NB4 (cell line): ENCODE measurements at places on chromosomes 7 and 10.

GRCh38 chr10:13439313-13440184, 89.3 kb downstream of the BEND7 start:
- no peak for DNase-seq

DNA sequence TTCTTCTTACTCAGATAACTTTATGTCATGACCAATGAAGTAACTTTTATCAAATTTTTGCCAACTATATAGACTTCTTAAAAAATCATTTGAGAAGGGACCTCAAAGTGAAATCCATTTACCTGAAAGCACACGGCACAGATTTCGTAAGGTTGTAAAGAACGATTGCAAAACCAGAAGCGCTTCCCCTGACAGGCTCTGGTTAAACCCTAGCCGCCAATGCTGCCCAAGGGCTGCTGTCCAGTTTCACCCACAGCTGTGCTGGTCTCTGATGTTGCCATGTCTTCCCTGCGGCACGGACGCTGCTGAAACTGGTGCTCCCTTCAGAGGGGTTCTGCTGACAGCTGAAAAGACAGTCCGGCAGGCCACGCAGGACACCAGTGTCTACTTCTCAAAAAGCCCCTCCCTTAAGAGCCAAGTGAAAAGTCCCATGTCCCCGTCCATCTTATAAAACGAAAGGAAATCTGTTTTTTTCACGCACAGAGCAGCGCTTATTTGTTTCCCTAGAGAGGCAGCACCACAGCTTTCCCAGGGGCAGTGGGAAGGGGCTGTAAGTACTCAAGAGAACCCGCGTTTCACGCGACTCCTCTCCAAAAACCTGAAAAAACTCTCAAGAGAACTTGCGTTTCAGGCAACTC, 32.5 kb downstream of the GNA12 start:
- DNase-seq = peak; percentile 67

DNA sequence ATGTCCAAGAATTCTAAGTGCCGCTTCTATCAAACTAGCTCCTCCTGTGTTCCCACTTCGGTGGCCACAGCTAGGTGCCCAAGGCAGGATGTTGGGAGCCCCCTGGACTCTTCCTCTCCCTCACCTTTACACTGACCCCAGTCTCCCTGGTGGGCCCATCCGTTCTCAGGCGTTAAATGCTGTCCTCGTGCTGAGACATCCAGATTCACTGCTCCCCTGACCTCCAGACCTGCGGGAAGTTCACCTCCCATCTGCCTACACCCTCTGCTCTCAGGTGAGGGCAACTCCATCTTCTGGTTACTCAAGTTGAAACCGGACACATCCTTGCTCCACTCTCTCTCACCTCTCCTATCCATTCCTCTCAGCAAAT, 114.3 kb downstream of the ARHGAP22 start:
- no peak for DNase-seq

DNA sequence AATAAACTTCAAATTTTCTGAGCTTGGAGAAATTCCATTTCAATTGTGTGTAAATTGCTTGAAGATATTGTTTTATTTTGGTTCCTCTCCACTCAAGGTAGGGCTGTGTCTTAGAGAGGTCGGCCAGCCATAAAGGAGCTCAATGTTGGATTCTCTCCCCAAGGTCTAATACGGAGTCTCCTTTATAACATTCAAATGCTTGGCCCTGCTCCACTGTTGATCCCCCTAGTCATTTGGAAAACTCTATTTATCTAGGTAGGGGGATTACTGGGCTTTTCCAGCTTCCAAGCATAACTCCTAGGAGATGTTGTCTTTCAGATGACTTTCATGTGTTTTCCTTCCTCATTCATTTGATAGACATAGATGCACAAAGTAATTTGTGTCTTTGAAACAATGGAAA, 170.9 kb downstream of the LRMDA start:
- DNase-seq = no peak

DNA sequence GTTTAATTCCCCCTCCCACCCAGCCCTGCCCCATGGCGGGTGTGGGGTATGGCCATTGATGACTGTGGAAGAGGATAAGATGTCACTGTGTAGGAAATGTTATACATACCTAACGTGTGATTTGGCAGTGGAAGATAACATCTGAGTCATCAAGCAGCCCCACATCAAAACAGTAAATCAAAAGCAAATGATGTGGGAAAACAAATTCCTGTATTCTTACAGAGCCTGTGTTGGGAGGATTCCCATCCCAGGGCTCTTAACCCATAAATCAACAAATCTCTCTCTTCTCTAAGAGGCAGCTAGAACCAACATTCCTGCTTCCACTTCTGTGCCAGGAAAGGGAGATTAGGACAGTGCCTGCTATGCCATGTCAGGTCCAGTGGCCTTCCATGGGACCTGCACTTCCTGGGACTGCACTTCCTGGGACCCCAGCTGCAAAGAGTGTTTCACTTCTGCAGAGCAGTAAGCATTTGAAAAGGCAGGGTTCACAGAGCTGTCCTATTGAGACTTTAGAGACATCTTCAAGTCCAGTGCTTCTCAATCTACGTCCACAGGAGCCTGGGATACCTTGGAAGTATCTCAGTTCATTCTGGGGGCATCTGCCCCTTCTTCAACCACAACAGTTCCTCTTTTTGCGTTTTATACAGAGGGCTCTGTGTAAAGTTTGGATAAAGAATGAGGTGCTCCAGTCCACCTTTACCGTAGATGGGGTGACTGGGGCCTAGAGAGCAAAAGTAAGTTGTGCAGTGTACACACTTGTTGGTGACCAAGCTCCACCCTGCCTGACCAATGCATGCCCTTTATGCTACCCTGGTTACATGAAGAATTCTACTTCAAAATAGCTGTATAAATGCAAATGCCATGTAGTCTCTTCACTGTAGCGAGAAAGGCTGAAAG, 45.7 kb downstream of the ATXN7L1 start:
- no peak for DNase-seq

- peak; percentile 15 for DNase-seq
Observed at GRCh38 chr7:20834656-20835055, 48.0 kb upstream of the SP8 start.

GRCh38 chr10:118916777-118917176, 112.7 kb upstream of the NANOS1 start:
- DNase-seq = no peak

GRCh38 chr7:120421151-120421651, 148.2 kb downstream of the KCND2 start:
- no peak for DNase-seq

DNA sequence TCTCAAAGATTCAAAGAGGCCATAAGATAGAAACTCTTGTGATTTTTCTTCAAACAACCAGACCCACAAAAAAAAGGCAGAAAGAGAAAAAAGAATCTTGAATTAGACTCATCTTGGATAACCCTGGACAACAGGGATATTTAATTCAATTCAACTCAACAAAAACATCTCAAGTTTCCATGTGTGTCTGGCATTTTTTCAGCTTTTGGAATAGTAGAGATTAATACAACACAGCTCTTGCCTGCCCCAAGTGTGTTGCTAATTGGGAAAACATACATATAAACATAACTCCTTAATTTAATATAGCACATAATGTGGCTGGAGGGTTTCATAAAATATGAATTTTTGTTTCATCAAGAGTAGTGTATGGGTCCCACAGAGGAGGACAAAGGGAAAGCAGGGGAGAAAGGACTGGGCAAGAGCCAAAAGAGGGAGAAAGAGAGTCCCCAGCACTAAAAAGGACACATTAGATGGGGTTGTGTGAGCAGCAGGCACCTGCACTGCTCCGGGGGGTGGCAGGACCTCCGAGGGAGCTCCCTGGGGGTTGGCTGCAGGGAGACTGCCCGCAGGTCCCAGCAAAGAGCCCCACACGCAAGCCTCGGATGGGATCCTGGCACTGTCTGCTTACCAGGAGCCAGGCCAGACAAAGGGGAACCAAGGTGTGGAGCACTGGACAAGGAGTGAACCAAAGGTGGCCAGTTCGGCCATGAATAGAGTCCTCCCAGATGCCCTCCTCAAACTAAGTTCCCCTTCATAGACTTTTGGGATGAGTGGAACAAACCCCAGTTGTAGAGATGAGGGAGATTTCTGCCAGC, 65.6 kb upstream of the TMEM72 start:
- DNase-seq = no peak

DNA sequence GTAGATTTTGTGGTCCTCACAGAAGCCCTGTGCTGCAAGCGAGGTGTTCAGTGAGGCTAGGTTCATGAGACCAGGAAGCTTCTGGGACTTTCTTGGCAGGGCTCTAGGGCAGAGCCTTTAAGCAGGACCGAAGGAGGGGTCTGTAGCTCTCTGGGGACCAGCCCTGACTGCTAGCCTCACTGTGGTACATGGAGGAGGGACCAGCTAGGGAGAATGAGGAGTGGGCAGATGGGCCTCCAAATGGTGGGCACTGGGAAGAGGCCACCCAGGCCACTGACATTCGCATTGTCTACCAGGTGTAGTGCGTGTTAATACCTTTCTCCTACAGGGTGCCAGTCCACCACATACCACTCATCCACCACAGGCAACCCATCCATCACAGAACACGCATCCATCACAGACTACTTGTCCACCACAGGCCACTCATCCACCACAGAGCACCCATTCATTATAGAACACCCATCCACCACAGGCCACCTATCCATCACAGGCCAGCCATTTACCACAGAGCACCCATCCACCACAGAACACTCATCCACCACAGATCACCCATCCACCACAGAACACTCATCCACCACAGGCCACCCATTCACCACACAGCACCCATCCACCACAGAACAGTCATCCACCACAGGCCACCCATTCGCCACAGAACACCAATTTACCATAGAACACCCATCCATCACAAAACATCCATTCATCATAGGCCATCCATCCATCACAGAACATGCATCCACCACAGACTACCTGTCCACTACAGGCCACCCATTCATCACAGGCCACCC, 31.6 kb upstream of the ZNF488 start:
- no peak for DNase-seq

- no peak for DNase-seq
Observed at GRCh38 chr10:77679217-77679616, 41.6 kb upstream of the KCNMA1 start.

- DNase-seq = no peak
Observed at GRCh38 chr7:11021468-11021867, 47.8 kb downstream of the PHF14 start.

DNA sequence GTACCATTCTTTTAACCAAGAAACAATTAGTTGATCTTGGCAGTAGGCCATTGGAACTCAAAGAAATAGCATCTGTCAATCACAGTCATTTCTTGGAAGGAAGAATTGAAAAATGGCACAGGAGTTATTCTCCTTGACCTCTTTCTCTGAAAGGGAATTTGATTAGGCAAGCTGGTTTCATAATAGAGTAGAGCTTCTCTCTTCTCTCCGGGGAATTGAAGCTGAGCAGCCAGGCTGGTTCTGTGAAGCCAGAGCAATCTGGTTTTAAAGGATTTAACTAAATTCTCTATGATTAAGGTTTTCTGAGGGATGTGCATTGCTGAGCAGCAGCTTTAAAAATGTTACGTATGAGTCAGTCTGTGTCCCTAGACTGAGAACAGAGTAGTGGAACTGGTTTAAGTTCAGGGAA, 70.2 kb downstream of the AHCYL2 start:
- DNase-seq = peak; percentile 62

DNA sequence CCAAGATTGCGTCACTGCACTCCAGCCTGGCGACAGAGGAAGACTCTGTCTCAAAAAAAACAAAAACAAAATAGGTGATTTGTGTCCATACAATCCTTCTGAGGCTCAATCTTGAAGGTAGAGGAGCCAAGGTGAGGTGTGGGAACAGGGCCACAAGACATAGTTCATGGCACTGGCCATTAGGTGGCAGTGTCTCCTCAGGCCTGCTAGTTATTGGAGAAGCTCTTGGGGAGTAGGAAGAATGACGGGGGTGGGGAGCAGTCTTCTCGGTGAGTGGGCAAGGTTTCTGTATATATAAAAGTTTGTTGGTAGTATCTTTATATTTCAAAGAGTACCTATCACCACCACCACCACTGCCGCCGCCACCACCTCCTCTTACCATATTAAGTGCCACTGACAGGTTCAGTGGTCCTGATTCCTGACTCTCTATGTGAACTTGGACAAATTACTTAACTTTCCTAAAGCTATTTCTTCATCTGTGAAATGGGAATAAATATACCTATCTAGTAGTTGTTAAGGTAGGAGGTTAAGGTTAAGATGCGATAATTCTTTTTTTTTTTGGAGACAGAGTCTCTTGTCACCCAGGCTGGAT, 24.0 kb downstream of the CCSER2 start:
- peak; percentile 69 for DNase-seq

DNA sequence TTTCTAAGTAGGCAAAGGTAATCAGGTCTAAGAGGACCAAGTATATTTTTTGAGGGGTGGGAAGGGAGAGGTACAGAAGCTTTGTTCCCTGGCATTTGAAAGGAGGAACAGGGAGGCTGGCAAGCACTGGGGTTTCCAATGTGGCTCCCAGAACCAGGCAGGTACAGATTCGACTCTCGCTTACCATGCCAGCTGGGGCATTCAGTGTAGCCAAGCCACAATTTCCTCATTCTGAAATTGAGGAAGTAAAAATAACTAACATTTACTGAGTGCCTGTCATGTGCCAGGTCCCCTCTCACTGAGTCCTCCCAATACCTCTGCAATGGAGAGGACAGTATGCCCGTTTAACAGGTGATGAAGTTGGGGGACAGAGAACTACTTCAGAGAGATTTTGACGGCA, 45.9 kb upstream of the BET1 start:
- peak; percentile 84 for DNase-seq

DNA sequence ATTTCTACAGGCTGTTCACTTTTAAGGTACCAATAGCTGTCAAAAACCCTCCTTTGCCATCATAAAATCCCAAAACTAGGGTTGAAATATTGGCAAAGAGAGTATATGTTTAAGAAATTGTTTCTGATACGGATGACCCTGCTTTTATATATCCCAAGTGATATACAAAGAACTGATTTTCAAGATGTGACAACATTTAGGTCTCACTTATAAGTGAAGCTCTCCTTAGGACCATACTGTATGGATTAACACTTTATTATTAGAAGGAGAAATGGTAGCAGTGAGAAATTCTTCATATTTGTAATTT, 11.0 kb upstream of the CRPPA start:
- no peak for DNase-seq

- DNase-seq = no peak
Observed at GRCh38 chr7:26685606-26686005, 178.8 kb downstream of the SKAP2 start.

GRCh38 chr10:11870461-11870780, 47.3 kb downstream of the PROSER2 start:
- DNase-seq = no peak

DNA sequence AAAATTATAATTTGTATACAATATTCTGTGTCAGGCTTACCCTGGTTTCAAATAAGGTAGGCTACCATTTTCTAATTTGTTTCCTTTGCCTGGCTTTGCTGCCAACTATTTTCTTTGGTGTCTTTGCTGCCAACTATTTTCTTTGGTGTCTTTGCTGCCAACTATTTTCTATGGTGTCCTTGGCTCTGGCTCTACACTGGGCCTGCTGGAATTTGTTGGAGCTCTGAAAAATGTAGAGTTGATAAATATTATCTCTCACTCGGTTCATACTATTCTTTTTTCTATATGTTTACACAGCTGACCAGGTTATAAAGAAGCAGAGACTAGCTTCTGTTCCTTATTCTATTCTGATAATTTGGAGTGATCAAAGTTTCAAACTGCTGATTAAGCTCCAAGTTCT, 768.0 kb upstream of the PHF14 start:
- no peak for DNase-seq

GRCh38 chr10:69334302-69335062, 56.2 kb downstream of the HK1 start:
- DNase-seq = no peak

GRCh38 chr7:1562116-1562515, 6.1 kb upstream of the TMEM184A start:
- DNase-seq = no peak

- no peak for DNase-seq
Observed at GRCh38 chr10:50855015-50855414, 30.4 kb downstream of the A1CF start.
